ENCODE measurements at places on chromosomes 12 and 14. TPM values are rescaled to one million over a fixed set of nuclear protein-coding genes. Genes with fewer than 3 reads are reported as not detected.

- no peak overlapping the region for H3K4me3 ChIP-seq
- no peak for DNase-seq
- H3K27ac ChIP-seq, result no peak overlapping the region
- H3K27me3 ChIP-seq, result no peaks in the 10 kb centered on the region
- no peaks in the 10 kb centered on the region for H3K4me1 ChIP-seq
Measured at GRCh38 chr14:90017371-90017770, 44.4 kb upstream of the KCNK13 start.

DNA sequence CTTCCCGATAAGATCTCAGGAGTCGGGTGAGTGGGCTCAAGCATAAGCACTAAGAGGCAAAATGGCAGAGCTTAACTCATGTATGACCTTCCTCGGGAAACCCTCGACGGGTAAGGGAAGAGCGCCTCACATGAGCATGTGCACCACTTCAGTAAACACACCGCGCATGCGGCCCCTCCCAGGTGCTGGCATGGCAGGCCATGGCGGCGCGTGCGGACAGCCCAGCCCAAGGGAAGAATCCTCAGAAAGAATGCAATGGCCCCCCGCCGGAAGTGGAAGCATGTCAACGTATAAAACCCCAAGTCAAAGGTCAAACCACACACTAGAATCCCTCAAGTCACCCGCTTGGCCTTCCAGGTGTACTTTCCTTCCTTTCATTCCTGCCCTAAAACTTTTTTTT, 6.6 kb upstream of the TNFAIP2 start:
- no peaks in the 10 kb centered on the region for H3K36me3 ChIP-seq
- no peaks in the 10 kb centered on the region for H3K27me3 ChIP-seq
- peaks cover 60% of the 10 kb centered on the region for H3K4me1 ChIP-seq
- DNase-seq, result no peak
- H3K27ac ChIP-seq, result no peak overlapping the region
- no peak overlapping the region for H3K4me3 ChIP-seq

DNA sequence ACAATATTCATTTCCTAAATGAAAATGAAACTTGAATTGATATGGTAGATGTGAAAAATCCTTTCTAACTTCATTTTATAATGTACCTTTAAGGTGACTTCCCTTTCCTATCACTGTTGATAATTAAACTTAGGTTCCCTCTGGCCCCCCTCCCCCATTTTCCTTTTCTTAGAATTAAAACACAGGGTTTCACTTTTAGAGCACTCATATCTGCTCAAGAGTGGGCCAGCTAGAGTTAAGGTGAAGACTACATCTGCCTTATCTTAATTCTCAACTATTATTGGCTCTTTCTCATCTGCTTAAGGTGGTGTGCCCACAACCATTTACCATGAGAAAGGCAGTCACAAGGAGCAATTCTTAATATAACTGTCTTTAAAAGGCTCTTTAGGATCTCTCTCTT, 49.7 kb downstream of the LIN52 start:
- H3K27ac ChIP-seq, result no peak overlapping the region
- H3K36me3 ChIP-seq, result no peaks in the 10 kb centered on the region
- no peaks in the 10 kb centered on the region for H3K27me3 ChIP-seq
- H3K4me1 ChIP-seq, result peaks cover 11% of the 10 kb centered on the region

- H3K4me1 ChIP-seq, result no peaks in the 10 kb centered on the region
- no peaks in the 10 kb centered on the region for H3K27me3 ChIP-seq
- DNase-seq, result no peak
- no peak overlapping the region for H3K27ac ChIP-seq
- no peak overlapping the region for H3K4me3 ChIP-seq
Measured at GRCh38 chr12:26651566-26652188, 181.3 kb downstream of the ITPR2 start.

DNA sequence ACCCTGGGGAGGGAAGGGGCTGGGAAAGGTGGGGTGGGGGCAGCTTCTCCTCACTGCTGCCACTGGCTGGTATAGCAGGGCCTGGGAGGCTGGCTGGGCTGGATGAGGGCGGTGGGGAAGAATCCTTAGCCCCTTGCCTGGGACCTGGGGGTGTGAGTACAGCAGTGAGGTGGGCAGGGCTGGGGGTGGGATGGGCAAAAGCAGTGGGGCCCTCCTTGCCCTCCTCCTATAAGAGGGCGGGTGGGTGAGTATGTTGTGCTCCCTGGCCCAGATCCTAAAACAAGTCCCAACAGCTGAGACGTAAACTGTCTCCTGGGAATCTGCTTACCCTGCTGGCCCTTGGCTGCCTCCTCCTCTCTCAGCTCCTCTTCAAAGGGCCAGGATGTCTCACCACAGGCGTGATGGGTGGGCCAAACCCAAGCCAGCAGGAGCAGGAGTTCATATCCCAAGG, 2.2 kb downstream of the NCKAP5L start:
- H3K27ac ChIP-seq, result peak overlapping the region; percentile 6
- no peaks in the 10 kb centered on the region for H3K27me3 ChIP-seq
- H3K4me3 ChIP-seq, result no peak overlapping the region
- no peak for DNase-seq
- peaks cover 55% of the 10 kb centered on the region for H3K4me1 ChIP-seq

DNA sequence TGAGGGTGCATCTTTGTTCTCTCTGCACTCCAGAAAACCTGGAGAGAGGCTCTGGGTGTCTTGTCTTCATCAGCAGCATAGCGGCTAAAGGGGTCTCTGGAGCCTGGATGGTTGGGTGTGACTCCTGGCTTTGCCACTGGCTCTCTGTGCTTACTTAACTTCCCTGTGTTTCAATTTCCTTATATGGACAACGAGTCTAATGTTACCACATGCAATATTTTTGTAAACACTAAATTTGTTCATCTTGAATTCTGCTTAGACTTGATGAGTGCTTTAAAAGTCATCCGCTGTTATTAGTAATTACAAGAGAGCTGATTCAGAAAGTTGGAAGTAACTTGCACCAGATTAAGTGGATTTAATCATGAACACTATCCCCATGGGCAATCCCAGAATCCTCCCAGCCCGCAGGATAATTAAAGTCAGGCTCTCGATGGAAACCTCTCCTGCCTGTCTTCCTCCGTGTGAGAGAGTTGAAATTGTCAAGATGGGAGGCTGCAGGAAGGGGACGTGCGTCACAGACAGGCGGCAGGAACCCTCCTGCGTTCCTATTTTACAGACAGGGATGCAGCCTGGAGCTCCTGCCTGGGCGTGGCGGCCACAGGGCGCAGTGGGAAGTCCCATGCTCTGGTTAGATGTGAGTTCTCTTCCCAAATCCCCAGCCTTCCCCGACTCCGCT, 201.2 kb downstream of the TTC8 start:
- H3K27ac ChIP-seq, result no peak overlapping the region
- H3K4me1 ChIP-seq, result peaks cover 5% of the 10 kb centered on the region
- no peak overlapping the region for H3K4me3 ChIP-seq
- H3K36me3 ChIP-seq, result no peaks in the 10 kb centered on the region
- peaks cover 32% of the 10 kb centered on the region for H3K27me3 ChIP-seq
- DNase-seq, result no peak

- no peak overlapping the region for H3K27ac ChIP-seq
- H3K27me3 ChIP-seq, result no peaks in the 10 kb centered on the region
- H3K4me1 ChIP-seq, result no peaks in the 10 kb centered on the region
- no peak for DNase-seq
- no peak overlapping the region for H3K4me3 ChIP-seq
Measured at GRCh38 chr12:110861729-110862128, 14.9 kb downstream of the CCDC63 start.

GRCh38 chr12:75509621-75510020, 1.8 kb downstream of the KRR1 start:
- no peak overlapping the region for H3K27ac ChIP-seq
- no peak overlapping the region for H3K4me3 ChIP-seq
- H3K4me1 ChIP-seq, result peaks cover 14% of the 10 kb centered on the region
- peaks cover 37% of the 10 kb centered on the region for H3K36me3 ChIP-seq

- H3K36me3 ChIP-seq, result no peaks in the 10 kb centered on the region
- H3K27me3 ChIP-seq, result no peaks in the 10 kb centered on the region
- H3K4me3 ChIP-seq, result no peak overlapping the region
- H3K4me1 ChIP-seq, result no peaks in the 10 kb centered on the region
- no peak overlapping the region for H3K27ac ChIP-seq
Measured at GRCh38 chr14:105767315-105767714, 240.9 kb downstream of the TMEM121 start.

GRCh38 chr12:56013482-56013881, 7.4 kb upstream of the IKZF4 start:
- H3K4me1 ChIP-seq, result no peaks in the 10 kb centered on the region
- no peak overlapping the region for H3K4me3 ChIP-seq
- H3K36me3 ChIP-seq, result peaks cover 4% of the 10 kb centered on the region
- no peak overlapping the region for H3K27ac ChIP-seq
- DNase-seq, result no peak

- peaks cover 9% of the 10 kb centered on the region for H3K36me3 ChIP-seq
- H3K4me1 ChIP-seq, result peaks cover 33% of the 10 kb centered on the region
- H3K27ac ChIP-seq, result peak overlapping the region; percentile 78
- peak; percentile 79 for DNase-seq
- H3K4me3 ChIP-seq, result peak overlapping the region; percentile 69
Measured at GRCh38 chr12:123269395-123269892, 2.2 kb downstream of the CDK2AP1 start.

DNA sequence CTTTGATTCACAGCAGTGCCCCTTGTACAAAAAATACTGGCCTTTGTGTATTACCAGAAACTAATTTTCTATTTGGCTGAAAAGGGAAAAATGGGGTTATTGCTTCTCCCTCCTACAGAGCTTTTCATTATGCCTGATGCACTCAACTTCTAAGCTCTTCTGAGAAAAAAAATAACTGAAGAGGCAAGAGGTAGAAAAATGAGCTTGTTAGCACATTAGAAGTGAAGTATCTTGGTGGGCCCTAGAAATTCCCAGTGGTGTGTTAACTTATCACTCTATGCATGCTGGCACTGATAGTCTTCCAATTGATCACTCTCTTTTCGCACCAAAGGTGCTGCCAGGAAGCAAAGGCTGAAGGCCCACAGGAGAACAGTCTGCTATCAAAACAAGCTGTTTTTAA, 17.1 kb downstream of the INSM2 start:
- no peaks in the 10 kb centered on the region for H3K4me1 ChIP-seq
- no peaks in the 10 kb centered on the region for H3K27me3 ChIP-seq
- DNase-seq, result no peak

DNA sequence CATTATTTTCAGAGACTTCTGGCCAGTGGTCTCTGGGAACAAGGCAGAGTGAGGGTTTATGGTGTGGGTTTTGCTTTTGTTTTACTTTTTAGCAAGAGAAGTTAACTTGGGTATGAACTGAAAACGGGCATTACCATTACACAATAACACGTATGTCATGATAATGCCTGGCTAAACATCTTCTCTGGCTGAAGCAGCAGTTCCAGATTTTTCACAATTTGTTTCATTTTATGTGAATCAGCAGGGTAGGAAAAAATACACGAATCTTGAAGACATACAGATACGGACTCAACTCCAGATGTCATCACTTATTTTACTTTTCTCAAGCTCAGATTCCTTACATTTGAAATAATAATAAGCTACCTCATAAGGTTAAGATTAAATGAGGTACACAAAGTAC, 2.5 kb upstream of the PCNX4 start:
- DNase-seq, result no peak
- no peaks in the 10 kb centered on the region for H3K36me3 ChIP-seq
- no peak overlapping the region for H3K4me3 ChIP-seq
- peaks cover 12% of the 10 kb centered on the region for H3K4me1 ChIP-seq

DNA sequence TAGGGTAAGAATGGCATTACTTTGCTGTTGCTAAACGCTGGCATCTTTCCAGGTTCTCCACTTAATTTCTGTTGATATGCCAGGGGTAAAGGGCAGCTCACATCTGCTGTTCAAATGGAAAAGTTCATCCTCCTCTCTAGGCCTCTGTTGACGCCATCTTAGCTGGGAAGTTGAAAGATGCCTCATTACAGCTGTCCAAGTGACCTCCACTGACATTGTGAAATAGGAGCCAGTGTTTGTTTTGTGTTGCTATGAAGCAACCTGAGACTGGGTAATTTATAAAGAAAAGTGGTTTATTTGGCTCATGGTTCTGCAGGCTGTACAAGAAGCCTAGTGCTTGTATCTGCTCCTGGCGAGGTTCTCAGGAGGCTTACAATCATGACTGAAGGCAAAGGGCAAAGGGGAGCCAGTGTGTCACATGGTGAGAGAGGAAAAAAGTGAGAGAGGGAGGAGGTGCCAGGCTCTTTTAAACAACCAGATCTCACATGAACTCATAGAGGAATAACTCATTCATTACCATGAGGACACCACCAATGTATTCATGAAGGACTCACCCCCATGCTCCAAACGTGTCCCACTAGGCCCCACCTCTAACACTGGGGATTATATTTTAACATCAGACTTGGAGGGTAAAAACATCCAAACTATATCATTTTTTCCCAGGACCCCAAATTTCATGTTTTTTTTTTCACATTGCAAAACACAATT, 3.2 kb upstream of the ADAM21 start:
- no peak overlapping the region for H3K4me3 ChIP-seq
- no peak for DNase-seq
- no peaks in the 10 kb centered on the region for H3K36me3 ChIP-seq
- no peak overlapping the region for H3K27ac ChIP-seq
- no peaks in the 10 kb centered on the region for H3K27me3 ChIP-seq

SIX6 gene
- total RNA-seq, result not detected

IKZF4 gene
- 10.5 TPM for total RNA-seq

INSM2 gene
- total RNA-seq, result not detected

MAP3K9 gene
- 12.0 TPM for total RNA-seq

TAS2R20 gene
- total RNA-seq, result 1.2 TPM
